ENCODE measurements at places on chromosomes 6 and 20. TPM values are rescaled to one million over a fixed set of nuclear protein-coding genes. Genes with fewer than 3 reads are reported as not detected.
A peak's percentile ranks its signal among the peaks of the same experiment; 100 is the strongest.

DNA sequence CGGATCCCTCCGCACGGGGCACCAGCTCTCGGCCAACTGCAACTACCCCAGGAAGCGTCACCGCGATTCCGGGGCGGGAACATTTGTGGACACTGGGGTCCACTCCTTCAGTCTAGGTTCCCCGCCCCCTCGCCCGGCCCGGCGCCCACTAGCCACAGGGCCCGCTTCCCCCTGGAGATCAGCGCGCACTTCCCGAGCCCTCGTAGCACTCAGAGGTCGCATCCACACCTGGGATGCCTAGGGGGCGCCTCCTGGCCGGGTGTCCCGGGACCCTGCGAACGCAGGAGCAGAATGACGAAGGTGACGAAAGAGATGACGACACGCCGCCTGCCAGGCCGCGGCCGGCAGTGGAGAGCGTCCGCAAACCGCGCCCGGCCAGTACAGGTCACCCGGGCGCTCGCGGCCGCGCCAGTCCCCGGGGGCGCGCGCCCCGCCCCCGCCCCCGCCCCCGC, 309 bp upstream of the AIG1 start:
- no peaks in the 10 kb centered on the region for H3K27me3 ChIP-seq
- DNase-seq, result peak; percentile 86
- H3K4me1 ChIP-seq, result peaks cover 10% of the 10 kb centered on the region
- H3K4me3 ChIP-seq, result peak overlapping the region; percentile 98

DNA sequence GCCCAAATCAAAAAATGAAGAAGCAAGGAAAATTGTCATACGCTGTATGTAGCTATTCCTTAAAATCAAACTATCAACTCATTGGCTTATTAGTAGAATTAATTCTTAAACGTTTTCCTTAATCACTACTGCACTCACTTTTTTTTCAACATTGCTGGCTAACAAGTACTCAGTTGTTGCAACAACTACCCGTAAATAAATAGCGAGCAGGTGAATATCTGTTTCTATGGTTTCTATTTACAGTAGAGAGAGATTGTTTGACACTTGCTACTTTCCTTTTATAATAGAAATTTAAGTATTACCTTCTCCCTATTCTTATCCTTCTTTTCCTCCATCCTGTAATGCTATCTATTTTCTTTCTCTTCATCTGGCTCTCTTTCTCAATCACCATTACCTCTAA, 25.1 kb downstream of the FRK start:
- H3K4me3 ChIP-seq, result no peak overlapping the region
- DNase-seq, result no peak
- no peaks in the 10 kb centered on the region for H3K36me3 ChIP-seq
- no peaks in the 10 kb centered on the region for H3K27me3 ChIP-seq

DNA sequence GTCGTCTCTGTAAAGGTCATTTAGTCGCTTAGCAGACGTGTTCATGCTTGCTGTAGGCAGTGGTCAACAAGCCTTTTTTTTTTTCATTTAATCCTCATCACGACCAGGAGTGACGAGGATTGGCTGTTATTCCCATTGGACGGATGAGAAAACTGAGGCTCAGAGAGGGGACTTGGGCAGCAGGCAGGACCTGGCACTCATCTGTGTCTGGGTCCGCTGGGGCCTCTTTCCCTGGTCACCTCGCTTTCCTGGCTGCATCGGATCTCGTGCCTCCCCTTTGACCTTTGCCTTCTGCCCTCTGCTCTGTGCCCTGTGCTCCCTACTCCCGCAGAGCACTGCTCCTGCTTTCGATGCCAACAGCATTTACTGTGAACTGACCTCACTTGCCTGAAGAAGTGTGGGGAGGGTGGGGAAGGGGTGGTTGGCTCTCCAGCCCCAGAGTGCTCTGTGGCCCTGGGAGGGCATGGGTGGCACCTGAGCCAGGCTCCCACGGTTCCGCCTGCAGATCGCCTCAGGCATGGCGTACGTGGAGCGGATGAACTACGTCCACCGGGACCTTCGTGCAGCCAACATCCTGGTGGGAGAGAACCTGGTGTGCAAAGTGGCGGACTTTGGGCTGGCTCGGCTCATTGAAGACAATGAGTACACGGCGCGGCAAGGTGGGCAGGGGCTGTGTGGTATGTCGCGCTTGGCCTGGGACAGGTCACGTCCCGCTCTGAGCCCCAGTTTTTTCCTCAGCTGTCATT, 56.2 kb downstream of the SRC start:
- peaks cover 8% of the 10 kb centered on the region for H3K4me1 ChIP-seq
- H3K27ac ChIP-seq, result no peak overlapping the region
- H3K36me3 ChIP-seq, result no peaks in the 10 kb centered on the region
- H3K4me3 ChIP-seq, result no peak overlapping the region
- H3K27me3 ChIP-seq, result peaks cover 2% of the 10 kb centered on the region

GRCh38 chr6:53648184-53648943, 17.2 kb downstream of the KLHL31 start:
- H3K27me3 ChIP-seq, result no peaks in the 10 kb centered on the region
- peaks cover 15% of the 10 kb centered on the region for H3K4me1 ChIP-seq
- H3K4me3 ChIP-seq, result no peak overlapping the region
- no peak for DNase-seq
- no peaks in the 10 kb centered on the region for H3K36me3 ChIP-seq

- no peaks in the 10 kb centered on the region for H3K36me3 ChIP-seq
- H3K4me3 ChIP-seq, result no peak overlapping the region
- no peaks in the 10 kb centered on the region for H3K27me3 ChIP-seq
- DNase-seq, result no peak
Measured at GRCh38 chr6:13053006-13053461, 275.3 kb downstream of the TBC1D7 start.

- peaks cover 24% of the 10 kb centered on the region for H3K4me1 ChIP-seq
- H3K27me3 ChIP-seq, result peaks cover 10% of the 10 kb centered on the region
- no peak overlapping the region for H3K4me3 ChIP-seq
- H3K36me3 ChIP-seq, result no peaks in the 10 kb centered on the region
- DNase-seq, result no peak
Measured at GRCh38 chr20:32050851-32051556, 1.0 kb upstream of the HCK start.

GRCh38 chr20:48294196-48294595, 508.9 kb upstream of the SULF2 start:
- no peak overlapping the region for H3K27ac ChIP-seq
- H3K4me3 ChIP-seq, result no peak overlapping the region
- no peak for DNase-seq
- H3K27me3 ChIP-seq, result no peaks in the 10 kb centered on the region
- no peaks in the 10 kb centered on the region for H3K36me3 ChIP-seq

DNA sequence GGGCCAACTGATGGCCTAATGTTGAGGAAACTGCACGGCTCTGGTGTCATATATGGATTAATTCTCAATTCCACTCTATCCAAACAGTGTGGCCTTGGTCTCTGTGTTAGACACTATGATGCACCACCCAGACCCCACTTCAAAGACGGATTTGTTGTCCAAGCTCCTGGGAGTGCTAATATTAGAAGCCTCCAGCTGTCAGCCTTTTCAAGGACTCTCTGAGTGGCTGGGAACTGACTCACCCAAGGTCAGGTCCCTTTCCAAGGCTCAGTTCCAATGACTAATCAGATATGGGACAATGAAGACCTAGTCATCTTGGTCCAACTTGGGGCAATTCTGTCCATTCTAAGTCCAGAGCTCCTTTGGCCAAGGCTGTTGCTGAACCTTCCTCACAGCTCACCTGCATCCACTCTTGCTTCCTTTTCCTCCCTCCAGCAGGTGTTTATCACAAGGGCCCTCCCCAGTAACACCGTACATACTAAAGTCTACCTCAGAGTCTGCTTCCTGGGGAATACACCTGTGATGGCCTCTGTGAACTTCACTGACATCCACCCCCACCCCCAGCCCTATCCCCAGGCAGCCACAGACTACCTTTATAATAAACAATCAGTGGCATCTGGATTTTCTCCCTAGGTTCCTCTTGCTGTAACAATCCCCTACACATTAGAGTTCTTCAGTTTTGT, 7.2 kb upstream of the IL20RA start:
- no peak overlapping the region for H3K4me3 ChIP-seq
- no peaks in the 10 kb centered on the region for H3K36me3 ChIP-seq
- no peak for DNase-seq
- H3K27me3 ChIP-seq, result peaks cover 62% of the 10 kb centered on the region
- no peak overlapping the region for H3K27ac ChIP-seq
- no peaks in the 10 kb centered on the region for H3K4me1 ChIP-seq

DNA sequence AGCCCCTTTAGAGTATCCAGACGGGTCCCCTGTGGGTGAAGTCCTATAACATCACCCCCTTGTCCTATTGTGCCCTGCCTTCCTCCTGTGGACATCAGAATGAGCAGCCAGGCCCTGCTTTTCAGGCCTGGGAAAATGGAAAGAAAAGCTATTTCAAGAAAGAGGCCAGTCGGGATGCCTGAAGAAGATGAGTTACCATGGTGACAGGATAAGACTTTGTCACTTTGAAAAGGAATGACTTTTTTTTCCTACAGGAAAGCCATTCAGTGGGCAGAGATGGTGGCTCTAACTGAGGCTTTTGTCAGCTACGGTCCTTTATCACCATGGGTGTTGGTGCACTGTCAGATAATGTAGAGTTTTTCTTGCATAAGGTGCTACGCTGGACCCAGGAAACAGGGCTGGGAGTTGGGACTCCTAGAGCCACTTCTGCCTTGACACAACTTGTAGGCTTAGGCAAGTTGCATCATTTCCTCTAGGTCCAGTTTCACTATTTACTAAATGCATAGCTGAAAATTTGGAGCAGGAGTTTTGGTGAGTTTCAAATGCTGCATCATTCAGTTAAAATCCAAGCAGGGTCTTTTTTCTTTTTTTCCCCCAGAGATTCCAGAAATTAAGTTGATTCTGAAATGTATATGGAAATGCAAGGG, 293.6 kb upstream of the PRND start:
- no peaks in the 10 kb centered on the region for H3K27me3 ChIP-seq
- no peaks in the 10 kb centered on the region for H3K4me1 ChIP-seq
- H3K36me3 ChIP-seq, result no peaks in the 10 kb centered on the region
- H3K27ac ChIP-seq, result no peak overlapping the region

DNA sequence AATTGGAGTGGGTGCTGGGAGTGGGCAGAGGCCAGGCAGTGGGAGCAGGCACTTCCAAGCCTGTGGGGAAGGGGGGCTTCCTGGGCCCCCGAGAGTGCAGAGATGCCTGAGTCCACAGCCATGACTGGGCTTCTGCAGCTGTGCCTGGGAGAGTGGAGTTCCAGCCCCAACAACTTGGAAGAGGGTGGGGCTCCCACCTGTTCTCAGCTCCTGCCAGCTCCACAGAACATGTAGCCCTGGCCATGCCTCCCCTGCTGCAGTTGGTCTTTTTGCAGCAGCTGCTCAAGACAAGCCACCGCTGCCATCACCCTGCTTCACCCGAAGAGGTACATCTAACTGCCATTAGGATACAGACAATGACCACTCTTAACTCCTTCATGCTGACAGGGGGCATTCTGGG, 1092.3 kb downstream of the KHDRBS2 start:
- no peaks in the 10 kb centered on the region for H3K27me3 ChIP-seq
- no peaks in the 10 kb centered on the region for H3K4me1 ChIP-seq
- no peak overlapping the region for H3K27ac ChIP-seq
- H3K4me3 ChIP-seq, result no peak overlapping the region
- no peak for DNase-seq

DNA sequence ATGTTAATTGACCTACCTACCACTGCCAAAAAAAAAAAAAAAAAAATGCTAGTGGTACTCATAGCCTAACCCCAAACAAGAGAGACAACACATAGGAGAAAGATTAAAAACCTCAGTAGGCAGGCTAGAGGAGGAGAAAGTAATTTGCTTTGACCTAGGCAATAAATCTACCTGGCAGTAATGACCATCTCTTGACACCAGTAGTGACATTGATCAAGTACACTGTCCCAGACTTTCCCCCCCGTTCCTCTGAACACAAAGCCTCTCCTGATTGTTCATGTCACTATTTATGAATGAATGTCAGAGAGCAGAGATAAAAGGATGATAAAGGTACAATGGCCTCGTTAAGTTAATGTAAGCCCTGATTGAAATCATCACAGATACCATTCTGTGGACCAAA, 746.8 kb downstream of the CBLN4 start:
- no peaks in the 10 kb centered on the region for H3K4me1 ChIP-seq
- no peaks in the 10 kb centered on the region for H3K36me3 ChIP-seq
- DNase-seq, result no peak
- no peak overlapping the region for H3K27ac ChIP-seq

DNA sequence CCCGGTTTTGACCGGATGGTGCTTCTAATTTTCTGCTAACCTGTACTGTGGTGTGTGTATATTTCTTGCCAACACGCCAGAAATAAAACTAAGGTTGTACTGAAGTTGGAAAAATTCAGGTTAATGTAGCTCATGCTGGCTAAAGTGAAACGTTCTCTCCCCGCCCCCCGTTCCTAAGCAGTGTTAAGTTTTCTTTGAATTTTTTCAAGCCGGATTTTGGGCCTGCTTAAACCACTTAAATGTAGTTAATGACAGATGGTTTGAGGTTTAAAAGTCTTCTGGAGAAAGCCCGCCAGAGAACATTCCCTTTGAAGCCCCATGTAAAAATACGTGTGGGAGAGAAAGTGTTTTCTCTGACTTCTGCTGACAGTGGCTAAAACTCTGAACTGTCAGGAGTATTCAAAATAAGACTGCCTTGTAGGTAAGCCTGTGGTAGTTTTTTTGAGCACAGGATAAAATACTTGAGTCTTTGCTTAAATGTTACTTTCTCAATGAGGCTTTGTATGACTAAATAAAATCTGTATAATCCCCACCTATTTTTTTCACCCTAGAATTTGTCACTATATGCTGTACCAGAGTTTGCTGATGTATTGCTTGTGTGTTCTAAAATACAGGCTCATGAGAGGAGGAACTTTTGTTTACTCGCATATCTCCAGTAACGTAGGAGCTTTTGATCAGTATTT, 101.3 kb downstream of the OR2B2 start:
- peak overlapping the region; percentile 88 for H3K27ac ChIP-seq
- peak overlapping the region; percentile 63 for H3K4me3 ChIP-seq
- no peaks in the 10 kb centered on the region for H3K27me3 ChIP-seq
- no peaks in the 10 kb centered on the region for H3K36me3 ChIP-seq
- H3K4me1 ChIP-seq, result peaks cover 44% of the 10 kb centered on the region

- H3K27ac ChIP-seq, result no peak overlapping the region
- no peak for DNase-seq
- H3K27me3 ChIP-seq, result peaks cover 36% of the 10 kb centered on the region
- H3K4me1 ChIP-seq, result peaks cover 11% of the 10 kb centered on the region
- H3K4me3 ChIP-seq, result no peak overlapping the region
Measured at GRCh38 chr6:105137388-105137787, 42.4 kb downstream of the POPDC3 start.

- no peaks in the 10 kb centered on the region for H3K27me3 ChIP-seq
- no peak for DNase-seq
- H3K4me1 ChIP-seq, result no peaks in the 10 kb centered on the region
- H3K36me3 ChIP-seq, result no peaks in the 10 kb centered on the region
- H3K4me3 ChIP-seq, result no peak overlapping the region
Measured at GRCh38 chr6:34018961-34019606, 126.8 kb downstream of the GRM4 start.

GRCh38 chr6:155493694-155494143, 38.1 kb upstream of the NOX3 start:
- H3K27me3 ChIP-seq, result no peaks in the 10 kb centered on the region
- H3K36me3 ChIP-seq, result no peaks in the 10 kb centered on the region
- no peak overlapping the region for H3K4me3 ChIP-seq
- no peaks in the 10 kb centered on the region for H3K4me1 ChIP-seq
- DNase-seq, result no peak
- no peak overlapping the region for H3K27ac ChIP-seq

VSTM2L gene
- not detected for total RNA-seq

LY6G6F gene
- total RNA-seq, result 3.2 TPM

HAO1 gene
- not detected for total RNA-seq

MICA gene
- 11.4 TPM for total RNA-seq

RSPH9 gene
- not detected for total RNA-seq

HDGFL1 gene
- not detected for total RNA-seq

MICAL1 gene
- 72.4 TPM for total RNA-seq
